ENCODE measurements at places on chromosomes 11 and 22.

DNA sequence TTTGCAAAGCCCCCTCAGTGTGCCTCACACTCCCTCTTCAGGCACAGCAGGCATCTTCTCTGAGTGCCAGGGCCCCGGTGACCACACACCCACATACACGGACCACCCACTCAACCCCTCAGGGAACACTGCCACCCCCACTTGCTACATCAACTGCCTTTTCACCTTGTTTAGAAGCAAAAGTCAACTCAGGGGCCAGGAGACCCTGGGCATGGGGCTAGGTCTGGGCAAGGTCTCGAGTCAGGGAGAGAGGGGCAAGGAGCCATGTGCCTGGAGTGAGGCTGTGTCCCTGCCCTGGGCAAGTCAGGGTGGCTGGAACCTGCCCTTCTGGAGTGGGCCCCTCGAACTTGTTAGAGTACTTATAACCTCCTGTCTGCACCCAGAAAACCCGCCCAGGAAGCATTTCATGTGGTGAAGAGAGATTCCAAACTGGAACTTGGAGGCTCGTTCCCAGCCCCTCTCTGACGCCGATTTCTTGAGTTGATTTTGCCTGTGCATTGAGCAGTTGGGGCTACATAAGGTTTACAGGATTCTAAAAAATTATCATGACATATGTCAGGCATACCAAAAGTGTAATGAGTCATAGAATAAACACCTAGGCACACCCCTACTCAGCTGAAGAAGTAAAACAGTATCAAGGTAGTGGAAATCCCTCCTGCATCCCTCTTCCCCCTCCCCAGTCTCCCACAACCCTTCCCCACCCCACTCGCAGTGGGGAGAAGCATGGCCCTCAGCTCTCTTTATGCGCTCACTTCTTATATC is 74.3 kb downstream of the MYEOV start:
- no peak for DNase-seq

DNA sequence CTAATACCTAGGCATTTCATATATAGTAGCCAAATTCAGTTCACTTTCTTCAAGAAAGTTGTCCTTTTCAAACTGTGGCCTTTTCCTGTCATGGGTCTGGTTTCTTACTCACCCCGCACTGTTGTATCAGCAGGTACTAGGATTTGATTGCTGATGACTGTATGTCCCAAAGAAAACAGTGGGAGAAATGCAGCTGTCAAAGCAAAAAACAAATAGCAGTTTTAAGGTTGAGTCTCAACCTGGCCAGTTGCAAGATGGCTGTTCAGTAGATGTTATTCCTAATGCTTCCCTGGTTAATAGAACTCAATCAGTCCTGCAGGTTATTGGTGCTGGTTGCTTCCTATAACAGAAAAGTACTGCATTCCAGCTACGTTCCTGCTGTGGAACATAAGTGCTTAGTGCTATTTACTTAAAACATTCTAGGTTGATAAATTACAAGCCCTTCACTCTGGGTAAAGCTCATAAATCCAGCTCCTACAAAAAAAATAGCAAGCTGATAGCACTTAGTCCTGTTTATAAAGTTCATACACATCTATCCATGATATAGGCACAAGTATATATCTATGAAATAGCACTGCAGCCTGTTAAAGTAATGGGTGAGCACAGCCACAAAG is 26.6 kb downstream of the NF2 start:
- no peak for DNase-seq

DNA sequence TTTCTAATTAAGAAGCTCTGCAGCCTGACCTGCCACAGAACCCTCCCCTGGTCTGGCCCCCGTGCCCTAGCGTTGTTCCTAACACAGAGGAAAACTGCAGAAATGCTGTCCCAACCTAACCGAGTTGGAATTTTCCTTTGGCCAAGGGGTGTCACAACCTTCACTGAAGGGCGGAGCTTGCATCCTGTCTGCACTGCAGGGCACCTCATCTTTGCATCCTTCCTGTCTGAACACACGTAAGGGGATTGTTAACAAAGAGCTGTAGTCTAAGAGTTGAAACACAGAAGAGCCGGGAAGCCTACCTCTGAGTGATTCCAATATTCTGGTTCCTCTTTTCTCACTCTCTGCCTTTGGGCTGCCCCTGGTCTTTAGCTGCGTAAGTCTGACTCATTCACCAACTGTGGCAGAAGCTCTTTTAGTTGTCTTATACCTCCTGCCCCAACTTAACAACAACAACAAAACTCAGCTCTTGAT is 1.6 kb downstream of the DIXDC1 start:
- DNase-seq = no peak

GRCh38 chr22:38753948-38754750 is 1.6 kb downstream of the SUN2 start:
- DNase-seq = no peak

DNA sequence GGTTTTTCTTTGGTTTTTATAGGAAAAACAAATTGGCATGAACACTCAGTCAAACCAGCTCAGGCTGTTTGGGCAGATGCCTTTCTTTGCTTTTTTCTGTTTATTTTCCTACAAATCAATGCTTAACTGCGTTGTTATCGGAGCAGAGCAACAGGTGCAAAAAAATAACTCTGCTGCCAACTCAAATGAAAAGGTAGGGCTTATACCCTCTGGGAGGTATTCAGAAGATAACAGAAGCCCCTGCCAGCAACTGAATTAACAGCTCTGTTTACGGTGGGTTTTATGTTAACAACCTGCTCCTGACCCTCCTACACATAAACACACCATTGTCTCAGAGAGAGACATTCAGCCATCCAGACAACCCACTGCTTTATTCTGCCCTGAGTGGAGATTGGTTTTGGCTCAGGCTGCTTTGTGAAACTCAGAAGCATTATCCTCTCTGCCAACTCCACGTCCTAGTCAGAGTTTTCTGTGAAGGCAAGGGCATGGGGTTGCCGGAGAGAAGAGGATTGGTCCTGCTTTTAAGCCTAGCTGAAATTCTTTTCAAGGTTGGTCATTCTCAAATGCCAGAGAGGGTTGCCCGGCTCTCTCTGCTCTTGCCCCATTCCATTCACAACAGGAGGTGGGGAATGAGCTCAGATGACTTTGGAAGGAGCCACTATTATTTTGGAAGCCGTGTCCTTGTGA is 11.4 kb downstream of the EHF start:
- no peak for DNase-seq

DNA sequence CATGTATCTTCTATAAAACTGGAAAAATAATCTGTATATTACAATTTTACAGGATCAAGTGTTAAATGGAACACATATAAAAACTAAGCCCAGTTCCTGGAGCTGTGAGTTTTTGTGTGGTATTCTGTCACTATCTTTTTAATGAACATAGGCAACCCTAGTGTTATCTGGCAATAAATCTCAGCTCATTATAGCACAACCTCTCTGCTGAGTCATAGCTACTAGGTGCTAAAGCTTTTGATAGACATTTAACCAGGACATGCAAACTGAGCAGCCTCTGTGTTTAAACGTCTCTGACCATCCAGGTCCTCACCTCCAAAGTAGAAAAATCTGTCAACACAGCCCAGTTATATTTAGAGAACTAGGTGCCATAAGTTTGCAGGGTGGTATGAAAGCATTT is 91.0 kb upstream of the CARD18 start:
- no peak for DNase-seq

GRCh38 chr11:96149743-96150555 is 193.0 kb downstream of the MAML2 start:
- no peak for DNase-seq

DNA sequence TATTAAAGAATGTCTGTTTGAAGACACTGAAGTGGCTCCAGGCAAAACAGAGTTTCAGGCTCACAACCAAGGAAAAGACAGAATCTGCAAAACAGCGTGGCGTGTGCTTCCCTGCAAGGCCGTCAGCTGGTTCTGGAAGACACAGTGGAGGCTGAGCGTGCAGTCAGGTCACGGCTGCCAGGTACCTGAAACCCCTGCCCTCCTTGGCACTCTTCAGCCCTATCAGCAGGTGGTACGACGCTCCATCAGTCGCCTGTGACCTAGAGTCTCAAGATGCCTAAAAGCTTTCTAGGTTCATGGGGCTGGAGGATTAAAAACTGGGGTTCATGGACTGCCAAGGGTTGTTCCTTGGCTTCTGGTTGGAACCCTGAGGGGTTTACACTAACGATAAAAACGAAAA is 65.9 kb downstream of the TRMU start:
- DNase-seq = no peak

- DNase-seq = peak; percentile 58
These were observed 43.0 kb upstream of the USP47 start for GRCh38 chr11:11798586-11799438.

DNA sequence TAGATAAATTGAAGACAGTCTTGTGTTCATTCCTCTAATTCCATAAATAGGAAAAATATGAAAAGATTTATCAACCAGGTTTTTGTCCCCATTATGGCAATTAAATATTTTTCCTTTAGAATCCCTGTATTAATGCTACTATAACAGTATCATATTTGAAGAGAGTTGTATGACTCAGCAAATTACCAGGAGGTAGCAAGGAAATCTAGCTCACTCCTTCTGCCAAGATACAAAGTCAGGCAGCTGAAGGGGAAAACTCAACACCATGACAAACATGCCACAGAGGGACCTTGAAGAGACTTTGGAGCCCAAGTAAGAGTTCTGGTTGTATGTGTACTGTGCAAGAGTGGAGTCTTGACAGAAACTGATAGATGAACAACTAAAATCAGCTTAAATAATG is 143.3 kb downstream of the GUCY1A2 start:
- no peak for DNase-seq

GRCh38 chr11:72561856-72562255 is 112.4 kb downstream of the PDE2A start:
- no peak for DNase-seq

DNA sequence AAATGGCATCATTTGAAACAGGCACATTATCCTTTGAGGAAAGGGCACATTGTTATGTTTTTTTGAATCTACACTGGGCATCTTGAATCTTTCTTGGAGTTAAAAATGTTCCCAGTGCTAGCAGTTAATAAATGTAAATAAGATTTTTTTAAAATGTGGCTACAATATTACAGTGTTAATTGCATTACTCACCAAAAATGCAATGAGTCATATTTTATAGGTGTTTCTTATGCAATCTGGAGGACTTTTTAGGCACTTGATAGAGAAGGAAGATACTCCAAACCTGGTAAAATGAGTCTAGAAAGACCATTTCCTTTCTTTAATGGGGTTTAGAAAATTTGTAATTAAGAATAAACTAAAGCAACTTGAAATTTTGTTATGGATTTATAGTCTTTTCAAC is 238.0 kb downstream of the METTL15 start:
- DNase-seq = no peak

- peak; percentile 55 for DNase-seq
These were observed 869 bp downstream of the ZC3H7B start for GRCh38 chr22:41302021-41302767.

DNA sequence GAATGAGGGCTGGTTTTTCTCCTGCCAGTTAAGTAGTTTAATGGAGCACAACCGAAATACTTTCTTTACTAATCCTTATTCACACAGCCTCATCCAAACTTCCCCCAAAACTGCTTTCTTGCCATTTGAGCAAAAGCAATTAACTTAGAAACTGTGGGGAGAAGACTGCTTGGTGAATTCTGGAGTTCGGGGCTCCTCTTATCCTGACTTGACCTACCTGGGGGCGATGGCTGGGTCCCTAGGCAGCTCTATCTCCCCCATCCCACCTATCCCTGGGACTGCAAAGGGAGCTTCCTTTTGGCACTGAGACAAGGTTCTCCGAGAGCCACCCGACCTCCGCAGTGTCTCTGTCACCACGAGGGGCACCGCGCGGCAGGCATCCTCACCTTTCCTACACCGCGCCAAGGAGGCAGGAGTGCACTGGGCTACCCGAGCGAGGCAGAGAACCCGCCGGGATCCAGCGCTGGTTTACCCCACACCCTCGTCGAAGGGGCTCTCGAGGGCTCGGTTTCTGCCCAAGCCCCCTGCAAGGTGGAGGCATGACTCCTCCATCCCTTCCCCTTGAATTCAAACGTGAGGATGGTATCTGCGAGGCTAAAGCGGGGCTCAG is 759 bp downstream of the DESI1 start:
- peak; percentile 24 for DNase-seq

DNA sequence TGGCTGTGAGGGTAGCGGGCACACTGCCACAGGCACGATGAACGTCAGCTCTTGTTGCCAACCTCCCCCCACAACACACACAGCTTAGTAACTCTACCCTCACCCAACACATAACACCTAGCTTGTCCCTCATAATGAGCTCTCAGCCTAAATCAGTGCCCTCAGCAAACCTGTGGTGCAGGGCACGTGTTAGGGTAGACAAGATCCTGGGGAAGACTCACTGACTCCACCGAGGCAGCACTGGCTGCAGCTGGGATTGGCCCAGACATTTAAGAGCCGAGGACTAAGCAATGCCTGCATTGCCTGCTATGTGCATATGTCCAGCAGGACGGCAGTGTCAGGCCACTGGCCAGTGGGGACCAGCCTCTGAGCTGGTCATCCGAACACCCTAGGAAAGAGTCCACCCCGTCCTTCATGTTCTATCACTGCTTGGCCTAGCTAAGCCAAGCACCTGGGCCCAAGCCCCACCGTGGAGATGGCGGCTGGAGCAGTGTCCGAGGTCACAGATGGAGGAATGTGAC is 32.9 kb upstream of the TRIM29 start:
- no peak for DNase-seq

DNA sequence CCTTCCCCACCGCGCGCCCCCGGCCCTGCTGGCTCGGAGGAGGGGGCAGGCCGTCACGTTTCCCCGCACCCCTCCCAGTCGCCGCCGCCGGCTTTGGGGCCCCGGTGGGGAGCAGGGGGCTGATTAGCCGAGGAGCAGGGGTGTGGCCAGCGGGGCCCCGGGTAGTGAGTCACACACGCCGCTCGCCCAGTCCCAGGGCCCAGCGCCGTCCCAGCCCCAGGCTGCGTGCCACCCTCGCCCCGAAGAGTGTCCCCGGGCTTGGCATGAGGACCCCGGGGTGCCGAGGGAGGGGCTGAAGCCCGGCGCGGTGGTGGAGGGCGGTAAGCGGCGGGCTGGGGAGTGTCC is 34.4 kb downstream of the PRDM11 start:
- no peak for DNase-seq

DNA sequence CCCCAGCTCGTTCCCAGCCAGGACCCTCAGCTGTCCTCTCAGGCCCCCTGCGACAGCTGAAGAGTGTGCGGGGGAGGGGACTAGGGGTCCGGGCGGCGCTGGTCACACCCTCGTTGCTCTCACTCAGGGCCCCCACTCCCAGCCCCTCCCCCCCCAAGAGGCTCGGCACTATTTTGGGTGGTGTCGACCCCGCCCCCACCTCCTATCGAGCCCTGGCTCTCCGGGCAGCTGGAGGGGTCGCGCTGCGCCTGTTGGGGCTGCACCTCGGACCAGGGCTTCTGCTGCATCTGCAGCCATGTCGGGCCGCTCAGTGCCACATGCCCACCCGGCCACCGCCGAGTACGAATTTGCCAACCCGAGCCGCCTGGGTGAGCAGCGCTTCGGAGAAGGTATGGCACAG is at the start of gene HSPB2:
HSPB2 (plus strand) TSS at position 200 of the 400 bp plus-strand sequence; CDS start at position 296, 96 bp downstream.
- no peak for DNase-seq

DNA sequence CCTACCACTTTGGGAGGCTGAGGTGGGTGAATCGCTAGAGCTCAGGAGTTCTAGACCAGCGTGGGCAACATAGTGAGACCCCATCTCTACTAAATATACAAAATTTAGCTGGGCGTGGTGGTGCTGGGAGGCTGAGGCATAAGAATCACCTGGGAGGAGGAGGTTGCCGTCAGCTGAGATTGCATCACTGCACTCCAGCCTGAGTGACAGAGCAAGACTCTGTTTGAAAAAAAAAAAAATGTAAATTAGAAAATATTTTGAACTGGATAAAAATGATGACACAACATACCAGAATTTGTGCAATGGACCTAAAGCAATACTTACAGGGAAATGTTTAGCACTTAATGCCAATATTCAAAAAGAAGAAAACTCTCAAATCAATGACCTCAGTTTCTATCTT is 46.4 kb downstream of the ATG16L2 start:
- DNase-seq = no peak

GRCh38 chr11:74446532-74446938 is 20.8 kb downstream of the KCNE3 start:
- DNase-seq = no peak
